ENCODE measurements at places on chromosomes 3 and 15. TPM values are rescaled to one million over a fixed set of nuclear protein-coding genes. Genes with fewer than 3 reads are reported as not detected.
A peak's percentile ranks its signal among the peaks of the same experiment; 100 is the strongest.

The PDCD6IP gene
- total RNA-seq, result 216 TPM

The PML gene
- 62.4 TPM for total RNA-seq

The LRRC49 gene
- total RNA-seq, result 0.84 TPM

The TRPC1 gene
- total RNA-seq, result 1.3 TPM

The C3orf20 gene
- 0.16 TPM for total RNA-seq

The NIPA2 gene
- total RNA-seq, result 98.8 TPM

The LDHAL6B gene
- not detected for total RNA-seq

The GOLGA8G gene
- total RNA-seq, result not detected

The RLBP1 gene
- not detected for total RNA-seq

The BCL2A1 gene
- total RNA-seq, result 189 TPM

The AGBL1 gene
- not detected for total RNA-seq

The TERC gene
- total RNA-seq, result 2.5 TPM

The THRB gene
- 0.31 TPM for total RNA-seq

The TMEM108 gene
- total RNA-seq, result not detected

The ALDH1L1 gene
- not detected for total RNA-seq

The CLDN1 gene
- not detected for total RNA-seq

The CCR3 gene
- total RNA-seq, result not detected

GRCh38 chr3:15198686-15199085 lies 7.4 kb upstream of the CAPN7 start:
- no peak for DNase-seq

DNA sequence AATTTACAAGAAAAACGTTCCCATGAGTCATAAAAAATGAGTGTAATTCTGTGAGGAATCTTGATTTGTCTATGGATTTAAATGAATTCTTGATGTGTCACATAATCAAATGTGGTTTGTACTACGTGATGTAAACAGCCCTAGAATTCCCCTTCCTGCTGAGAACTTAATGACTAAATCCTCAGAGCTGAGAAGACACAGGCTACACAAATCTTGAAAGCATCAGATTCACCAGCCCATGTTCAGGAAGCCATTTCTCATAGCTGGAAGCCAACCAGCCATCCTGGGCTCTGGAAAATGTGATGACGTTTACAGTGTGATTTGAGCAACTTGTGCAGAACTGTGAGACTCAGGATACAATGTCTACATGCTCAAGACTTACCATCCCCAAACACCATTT lies 193.7 kb upstream of the MME start:
- no peak for DNase-seq

GRCh38 chr3:11146773-11147660 lies 7.3 kb upstream of the HRH1 start:
- no peak for DNase-seq

- no peak for DNase-seq
Observed at GRCh38 chr3:176954517-176954916, 242.8 kb downstream of the TBL1XR1 start.

GRCh38 chr3:187274977-187275338 lies 16.6 kb downstream of the MASP1 start:
- DNase-seq, result no peak

- no peak for DNase-seq
Observed at GRCh38 chr15:98442901-98443300, 205.4 kb upstream of the IGF1R start.

GRCh38 chr3:27723815-27724458 lies 1.8 kb upstream of the EOMES start:
- no peak for DNase-seq

- DNase-seq, result no peak
Observed at GRCh38 chr3:40690749-40691451, 166.1 kb downstream of the ZNF621 start.

- no peak for DNase-seq
Observed at GRCh38 chr3:172283841-172284357, 164.4 kb downstream of the GHSR start.

DNA sequence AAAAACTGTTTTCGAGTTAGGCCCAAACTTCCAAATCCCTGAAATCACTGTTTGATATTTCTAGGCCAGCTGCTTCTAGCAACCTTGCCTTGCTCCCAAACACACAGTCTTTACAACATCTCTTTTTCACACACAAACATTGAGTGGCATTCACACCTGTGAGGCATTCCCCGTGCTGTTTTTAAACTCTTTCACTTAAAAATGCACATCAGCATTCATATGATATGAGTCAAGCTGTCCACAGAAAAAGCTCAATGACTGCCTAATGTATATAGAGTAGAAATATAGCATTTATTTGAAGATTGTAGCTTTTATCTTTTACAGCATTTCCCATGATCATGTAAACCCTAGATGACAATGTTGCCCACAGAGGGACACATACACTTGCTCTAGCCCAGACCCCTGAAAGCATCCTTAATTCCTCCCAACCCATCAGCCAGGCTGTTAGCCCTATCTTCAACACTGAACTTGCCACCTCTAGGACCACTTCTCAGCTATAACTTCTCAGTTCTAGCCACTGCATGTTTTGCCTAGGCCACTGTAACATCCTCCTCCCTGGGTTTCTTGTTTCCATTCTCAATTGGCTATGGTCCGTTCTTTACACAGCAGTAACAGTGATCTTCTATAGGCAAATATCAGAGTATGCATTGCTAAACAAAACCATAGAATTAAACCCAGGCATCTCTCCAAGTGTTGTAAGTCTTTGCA lies 782.6 kb downstream of the DIPK2A start:
- no peak for DNase-seq

- DNase-seq, result no peak
Observed at GRCh38 chr15:55221090-55222011, 24.6 kb upstream of the RSL24D1 start.

DNA sequence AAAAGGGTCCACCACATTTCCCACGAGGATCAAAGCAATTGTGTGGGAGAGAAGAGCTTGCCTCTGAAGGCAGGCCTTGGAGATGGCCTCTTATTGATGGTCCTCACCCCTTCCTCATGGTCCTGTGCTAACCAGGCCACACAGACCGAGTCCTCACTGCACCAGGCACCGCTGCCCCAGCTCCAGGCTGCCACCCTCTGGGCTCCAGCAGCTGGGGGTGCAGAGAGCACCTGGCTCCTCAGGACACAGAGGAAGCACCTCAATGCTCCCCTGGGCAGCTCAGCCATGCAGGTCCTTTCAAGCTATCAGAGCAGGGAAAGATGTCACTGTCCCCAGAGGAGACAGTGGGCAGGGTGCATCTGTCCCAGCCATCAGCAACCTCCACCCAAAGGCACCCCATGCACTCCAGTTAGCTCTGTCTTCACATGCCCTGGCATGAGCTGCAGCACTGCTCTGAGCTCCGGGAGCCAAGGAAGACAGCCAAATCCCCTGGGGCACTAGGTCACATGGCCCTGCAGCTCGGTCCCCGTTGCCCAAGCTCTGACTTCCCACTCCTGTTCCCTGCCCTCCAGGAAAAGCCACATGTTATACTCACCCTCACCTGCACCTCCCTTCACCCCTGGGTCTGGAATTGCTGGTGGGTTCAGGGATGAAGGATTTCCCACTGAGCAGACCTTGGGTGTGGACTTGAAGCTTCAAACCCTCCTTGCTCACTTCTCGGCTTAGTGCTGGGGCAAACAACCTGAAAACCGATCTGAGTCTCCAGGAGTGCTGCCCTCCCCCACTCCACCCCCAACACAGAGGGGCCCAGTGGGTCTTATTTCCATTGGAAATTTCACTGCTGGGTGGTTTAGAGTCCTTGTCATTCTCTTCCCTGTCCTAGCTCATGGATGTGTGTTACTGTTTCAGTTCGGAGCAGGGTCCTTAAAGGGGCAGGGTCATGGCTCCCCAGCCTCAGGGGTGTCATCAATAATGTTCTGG lies 32.6 kb downstream of the ALS2CL start:
- DNase-seq, result no peak

DNA sequence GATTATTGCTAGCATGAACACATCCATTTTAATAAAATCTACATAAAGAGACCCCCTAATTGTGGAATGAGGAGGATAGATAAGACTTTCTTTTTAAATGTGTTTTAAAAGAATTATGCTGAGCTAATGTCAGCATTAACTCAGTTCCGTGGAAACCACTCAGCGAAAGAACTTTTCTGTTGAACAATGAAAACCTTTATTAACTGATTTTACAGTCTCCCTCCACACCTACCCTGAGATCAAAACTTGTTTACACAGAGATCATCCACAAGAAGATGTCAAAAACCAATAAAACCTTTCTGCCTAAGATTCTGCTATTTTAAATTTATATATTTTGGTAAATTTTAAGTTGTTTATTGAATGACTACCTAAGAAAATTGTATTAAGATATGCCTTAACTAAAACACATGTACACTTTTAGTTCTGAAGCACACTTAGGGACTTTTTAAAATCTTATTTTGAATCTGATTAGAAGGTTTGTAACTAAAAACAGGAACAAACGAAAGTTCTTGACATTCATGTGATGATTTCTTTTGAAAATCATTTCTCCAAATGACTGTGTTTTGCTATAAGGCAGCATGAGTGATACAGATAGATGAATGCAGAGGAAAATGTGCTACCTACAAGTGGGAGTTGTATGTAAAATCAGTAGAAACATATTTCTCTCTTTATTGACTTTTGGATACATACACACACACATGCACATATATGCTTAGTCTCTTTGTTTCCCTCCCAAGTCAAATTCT lies 369.0 kb downstream of the UNC13C start:
- no peak for DNase-seq

DNA sequence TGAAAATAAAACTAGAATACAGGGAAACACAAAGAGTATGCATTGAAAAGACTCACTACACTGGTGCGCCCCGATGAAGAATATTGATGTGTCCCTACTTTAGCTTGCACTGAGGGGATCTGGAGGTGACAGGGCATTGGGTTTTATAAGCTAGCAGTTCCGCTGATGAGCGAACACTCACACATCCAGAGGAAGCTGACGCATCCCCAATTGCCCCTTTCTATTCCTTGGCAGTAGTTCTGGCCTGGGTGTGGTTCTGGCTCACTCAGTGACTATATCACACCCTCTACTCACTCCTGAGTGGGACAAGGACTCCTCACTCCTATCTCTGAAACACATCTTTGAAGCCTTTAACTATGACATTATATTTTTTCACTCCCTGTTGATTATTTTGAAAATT lies 71.0 kb downstream of the B3GNT5 start:
- DNase-seq, result no peak

- no peak for DNase-seq
Observed at GRCh38 chr15:89475661-89476060, 20.7 kb downstream of the RHCG start.

- no peak for DNase-seq
Observed at GRCh38 chr15:91949361-91949760, 95.9 kb downstream of the SLCO3A1 start.

DNA sequence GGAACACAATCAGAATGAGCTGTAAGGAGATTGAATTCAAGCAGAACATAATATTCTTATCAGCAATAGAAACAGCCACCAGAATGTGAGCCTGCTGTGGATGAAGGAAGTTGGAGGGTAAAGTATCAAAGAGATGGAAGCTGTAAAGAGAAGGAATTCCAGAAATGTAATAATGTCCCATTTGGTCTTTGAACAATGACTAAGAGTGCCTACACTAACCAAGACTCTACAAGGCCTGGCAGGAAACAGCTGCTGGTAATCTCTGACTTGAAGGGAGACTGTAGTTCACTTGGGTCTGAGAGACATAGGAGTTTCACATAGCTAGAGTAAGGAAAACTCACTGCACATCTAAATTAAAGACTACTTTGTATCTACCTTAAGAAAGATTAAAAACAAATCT lies 1176.0 kb upstream of the ALCAM start:
- DNase-seq, result no peak

- DNase-seq, result no peak
Observed at GRCh38 chr3:114850898-114851297, 296.2 kb downstream of the ZBTB20 start.

- no peak for DNase-seq
Observed at GRCh38 chr3:83765956-83766355, 1192.8 kb upstream of the CADM2 start.

GRCh38 chr3:125331243-125331642 lies 43.9 kb downstream of the ZNF148 start:
- no peak for DNase-seq

- no peak for DNase-seq
Observed at GRCh38 chr3:25817638-25818037, 27.7 kb downstream of the OXSM start.

- DNase-seq, result no peak
Observed at GRCh38 chr3:9153904-9154619, 95.4 kb downstream of the SRGAP3 start.

DNA sequence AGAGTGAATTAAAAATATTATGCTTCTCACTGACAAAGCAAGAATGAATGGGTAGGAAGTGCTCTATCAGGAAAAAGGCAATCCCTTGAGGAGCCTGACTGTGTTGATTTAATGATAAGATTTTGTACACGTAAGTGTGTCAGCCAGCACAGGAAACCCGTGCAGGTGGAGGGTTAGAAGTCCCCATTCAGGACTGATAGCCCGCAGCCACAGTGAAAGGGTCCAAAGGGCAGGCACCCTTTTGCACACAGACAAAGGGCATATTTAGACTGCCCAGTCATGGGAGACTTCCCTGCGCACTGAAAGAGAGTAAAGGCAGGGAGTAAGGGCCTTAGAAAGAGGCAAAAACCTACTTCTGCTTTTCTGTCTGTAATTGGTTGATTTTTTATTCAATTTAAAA lies 26.4 kb upstream of the SKIL start:
- no peak for DNase-seq

DNA sequence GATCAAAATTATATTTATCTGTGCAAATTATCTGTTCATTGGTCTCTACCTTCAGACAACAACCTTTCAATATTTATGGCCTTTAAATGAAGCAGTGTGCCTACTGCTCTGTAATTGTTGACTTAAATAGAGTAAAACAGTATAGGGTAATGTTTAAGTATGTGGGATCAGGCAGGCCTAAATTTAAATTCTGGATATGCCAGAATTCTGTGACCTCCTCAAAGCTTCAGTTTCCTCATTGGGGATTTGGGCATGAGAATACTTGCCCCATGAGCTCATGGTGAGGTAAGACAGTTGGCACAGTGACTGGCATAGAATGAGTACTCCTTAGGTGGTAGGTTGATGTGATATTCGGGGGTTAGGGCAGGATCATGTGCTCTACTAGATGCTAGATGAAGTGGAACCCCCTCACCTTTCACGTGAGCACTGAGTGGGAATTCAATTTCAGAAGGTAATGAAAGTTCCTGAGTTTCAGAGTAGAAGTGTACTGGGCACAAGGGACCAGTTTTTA lies 14.9 kb downstream of the ARL8B start:
- DNase-seq, result no peak

- peak; percentile 31 for DNase-seq
Observed at GRCh38 chr15:77870195-77871065, 207.1 kb downstream of the TBC1D2B start.

GRCh38 chr3:180278583-180279188 lies 241.9 kb upstream of the PEX5L start:
- no peak for DNase-seq

GRCh38 chr15:100901296-100901695 lies 17.9 kb upstream of the LRRK1 start:
- DNase-seq, result no peak

DNA sequence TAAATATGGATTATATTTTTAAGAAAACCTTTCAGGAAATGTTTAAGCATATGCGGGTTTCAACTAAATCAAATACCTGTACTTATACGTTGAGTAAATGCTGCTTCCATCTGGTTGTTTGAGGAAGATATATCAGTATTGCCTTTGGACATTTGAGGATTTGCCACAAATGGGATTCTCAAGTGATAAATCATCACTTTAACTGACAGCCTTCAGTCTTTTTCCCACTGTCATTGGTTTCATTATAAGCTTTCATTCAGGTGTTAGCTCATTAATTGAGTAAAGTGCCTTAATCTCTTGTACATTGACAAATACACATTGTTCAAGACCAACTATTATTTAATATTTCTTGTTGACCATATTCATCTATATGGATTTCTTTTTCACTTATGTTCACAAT lies 217.2 kb downstream of the EDEM1 start:
- no peak for DNase-seq

- no peak for DNase-seq
Observed at GRCh38 chr3:100781301-100781700, 72.0 kb downstream of the TFG start.

Data from activated B cell treated with CpG ODN at 0.5 μM for 24 hours (primary cell).